ENCODE measurements at places on chromosomes 3 and 15.
A peak's percentile ranks its signal among the peaks of the same experiment; 100 is the strongest.

- DNase-seq = no peak
These were observed 48.8 kb upstream of the ATP2B2 start for GRCh38 chr3:10554236-10554611.

DNA sequence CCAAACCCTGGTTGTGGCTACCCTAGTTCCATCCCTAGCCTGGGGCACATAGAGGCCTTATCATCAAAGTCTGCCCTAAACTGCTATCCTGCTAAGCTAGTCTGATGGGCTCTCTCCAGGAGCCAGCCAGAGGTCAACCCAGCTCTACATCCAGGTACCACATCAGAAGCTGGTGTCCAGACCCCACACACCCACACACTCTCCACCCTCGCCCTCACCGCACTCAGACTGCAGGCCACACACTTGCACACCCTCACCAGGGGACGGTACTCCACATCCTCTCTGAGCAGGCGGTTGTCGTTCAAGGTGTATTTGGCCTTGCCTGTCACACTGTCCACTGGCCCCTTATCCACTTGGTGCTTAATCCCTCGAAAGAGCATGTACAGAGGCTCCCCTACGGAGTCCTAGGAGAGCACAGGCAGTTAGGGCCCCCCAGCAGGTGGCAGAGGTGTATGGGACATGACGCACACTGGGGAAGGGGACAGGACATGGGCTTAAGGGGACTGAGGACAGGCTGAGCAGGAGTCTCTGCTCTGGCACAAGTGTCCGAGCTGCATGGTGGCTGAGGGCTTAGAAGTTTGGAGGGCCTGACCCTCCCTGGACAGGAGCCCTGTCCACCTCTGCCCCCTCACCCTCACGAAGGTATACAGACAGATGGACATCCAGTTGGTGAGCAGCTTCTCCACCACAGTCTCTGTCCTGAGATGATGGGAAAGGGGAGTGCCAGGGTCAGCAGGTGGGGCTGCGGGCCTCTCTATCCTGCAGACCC is 18.1 kb downstream of the PLXNB1 start:
- DNase-seq = no peak

DNA sequence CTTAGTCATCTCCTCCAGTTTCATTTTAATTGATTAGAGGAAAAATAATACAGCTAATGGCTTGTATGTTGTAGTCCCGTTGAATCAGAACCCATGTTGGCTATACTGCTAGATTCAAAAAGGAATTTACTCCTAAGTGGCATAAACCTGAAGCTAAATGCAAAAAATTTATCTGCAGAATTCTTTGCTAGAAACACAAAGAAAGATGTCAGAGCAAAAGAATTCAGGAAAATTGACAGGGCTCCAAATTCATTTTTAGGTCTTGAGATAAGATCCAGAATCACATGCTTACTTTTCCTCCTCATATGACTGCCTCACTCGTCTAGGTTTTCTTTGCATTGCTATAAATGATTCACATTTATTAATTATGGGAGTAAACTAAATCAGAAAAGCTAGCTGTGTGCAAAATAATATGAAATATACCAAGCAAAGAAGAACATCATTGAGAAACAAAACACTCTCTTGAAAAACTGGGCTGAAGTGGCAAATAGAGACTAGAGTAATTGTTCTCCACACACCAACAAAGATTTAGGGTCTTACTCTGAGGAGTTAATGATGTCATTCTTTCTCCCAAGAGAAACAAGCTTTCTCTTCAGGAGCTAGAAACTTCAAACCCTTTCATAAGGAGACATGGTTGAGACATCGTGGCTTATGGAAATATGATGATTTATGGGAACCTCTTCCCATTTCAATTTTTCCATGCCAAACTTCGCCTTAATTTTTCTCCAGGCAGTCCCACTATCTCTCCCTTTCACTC is 94.8 kb upstream of the FEZF2 start:
- no peak for DNase-seq

DNA sequence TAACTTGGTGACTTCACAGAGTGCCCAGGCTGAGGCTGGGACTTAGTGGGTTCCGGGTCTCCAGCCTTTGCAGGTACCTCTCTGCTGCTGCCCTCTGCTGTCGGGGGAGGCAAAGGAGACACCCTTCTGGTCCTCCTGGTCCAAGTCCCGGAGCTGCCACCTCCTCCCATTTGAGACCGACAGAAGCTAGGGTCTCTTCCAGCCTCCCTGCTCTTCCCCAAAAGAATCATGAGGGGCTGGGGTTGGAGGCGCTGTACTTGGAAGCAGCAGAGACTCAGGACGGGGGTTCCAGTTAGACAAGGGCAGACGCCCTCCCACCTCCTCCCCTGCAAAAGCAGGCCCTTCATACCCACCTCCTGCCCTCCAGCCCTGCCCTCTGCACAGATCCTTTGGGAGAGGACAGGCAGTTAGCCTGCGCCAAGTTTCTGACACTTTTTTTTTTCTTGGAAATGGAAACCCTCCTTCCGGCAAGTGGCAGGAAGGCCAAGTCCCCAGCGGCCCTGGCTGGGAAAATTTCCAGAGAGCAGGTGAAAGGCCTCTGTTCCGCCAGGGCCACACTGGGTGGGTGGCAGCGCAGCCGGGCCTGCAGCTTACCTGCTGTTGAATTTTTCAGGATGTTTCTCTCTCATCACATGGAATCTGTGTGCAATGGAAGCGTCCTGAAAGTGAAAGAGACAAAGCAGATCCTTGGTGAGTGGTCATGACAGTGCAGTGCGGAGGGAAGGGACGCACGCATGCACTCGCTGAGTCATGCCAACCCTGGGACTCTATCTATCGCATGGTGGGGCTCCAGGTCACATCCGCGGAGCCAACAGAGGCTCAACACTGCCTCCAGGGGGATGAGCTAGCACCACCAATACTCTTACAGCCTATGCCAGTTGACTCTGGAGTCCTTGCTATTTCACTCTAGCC is 119.9 kb downstream of the DGKG start:
- peak; percentile 92 for DNase-seq

- DNase-seq = no peak
These were observed 14.9 kb upstream of the HES1 start for GRCh38 chr3:194120789-194121770.

DNA sequence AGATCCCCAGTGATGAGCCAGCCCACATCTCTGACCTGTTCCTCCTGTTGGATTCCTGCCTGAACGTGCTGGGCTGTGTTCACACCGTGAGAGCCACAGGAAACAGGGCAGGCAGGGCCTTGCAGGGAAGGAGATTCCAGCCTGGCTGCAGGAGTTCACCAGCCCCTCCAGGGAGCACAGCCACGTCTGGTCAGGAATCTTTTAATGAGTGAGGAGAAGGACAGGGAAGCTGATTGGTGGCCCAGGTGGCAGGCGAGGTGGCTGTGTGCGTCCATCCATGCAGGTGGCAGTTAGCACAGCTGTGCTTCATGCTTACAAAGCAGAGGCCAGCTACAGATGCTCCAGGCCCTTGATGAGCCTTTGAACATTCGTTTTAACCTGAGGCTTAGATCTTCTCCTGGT is 10.5 kb downstream of the LRRK1 start:
- no peak for DNase-seq

- no peak for DNase-seq
These were observed 42.7 kb upstream of the MTMR10 start for GRCh38 chr15:31034152-31034551.

DNA sequence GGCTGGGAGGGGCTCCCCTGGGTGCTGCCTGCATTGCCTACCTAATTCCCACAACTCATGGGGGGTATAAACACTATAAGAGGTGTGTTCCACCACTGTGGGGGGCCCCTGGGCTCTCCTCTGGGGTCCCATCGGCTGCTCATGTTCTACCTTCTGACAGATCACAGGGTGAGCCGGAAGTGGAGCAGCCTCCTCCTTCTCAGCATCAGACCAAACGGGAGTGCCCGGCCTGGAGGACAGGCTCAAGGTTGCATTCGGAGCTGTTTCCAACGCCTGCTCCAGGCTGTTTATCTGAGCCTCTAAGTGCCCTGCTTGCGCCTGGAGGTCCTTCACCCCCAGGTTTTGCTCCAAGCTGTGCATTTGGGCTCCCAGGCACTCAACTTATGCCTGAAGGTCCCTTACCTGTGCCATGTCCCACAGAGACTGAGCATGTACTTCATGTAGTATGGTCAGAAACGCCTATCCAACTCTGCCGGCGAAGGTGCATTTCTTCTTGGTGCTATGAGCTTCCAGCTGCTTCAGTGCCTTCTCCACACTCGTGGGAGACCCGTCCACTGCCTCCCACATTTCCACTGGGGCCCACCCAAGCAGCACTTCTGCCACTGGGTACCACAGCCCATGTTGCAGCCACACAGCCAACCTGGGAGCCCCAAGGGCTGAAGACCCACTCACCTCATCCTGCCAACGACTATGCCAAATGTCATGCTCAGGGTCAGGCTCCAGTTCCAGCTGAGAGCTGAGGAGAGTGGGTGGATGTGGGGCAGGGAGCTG is 232.1 kb downstream of the IGSF11 start:
- DNase-seq = no peak

DNA sequence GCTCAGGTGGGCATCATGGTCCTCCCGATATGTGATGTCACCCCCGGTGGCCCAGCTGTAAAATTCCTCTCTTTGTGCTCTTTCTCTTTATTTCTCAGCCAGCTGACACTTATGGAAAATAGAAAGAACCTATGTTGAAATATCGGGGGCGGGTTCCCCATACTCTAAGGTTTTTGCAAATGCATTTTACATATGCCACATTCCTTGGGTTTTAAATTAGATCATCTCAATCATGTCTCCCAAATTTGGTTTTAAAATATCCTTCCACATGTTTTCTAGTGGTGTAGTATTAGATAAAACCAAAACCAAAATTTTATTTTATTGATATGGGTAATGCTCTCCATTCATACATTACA is 4.4 kb upstream of the TMEM62 start:
- no peak for DNase-seq

DNA sequence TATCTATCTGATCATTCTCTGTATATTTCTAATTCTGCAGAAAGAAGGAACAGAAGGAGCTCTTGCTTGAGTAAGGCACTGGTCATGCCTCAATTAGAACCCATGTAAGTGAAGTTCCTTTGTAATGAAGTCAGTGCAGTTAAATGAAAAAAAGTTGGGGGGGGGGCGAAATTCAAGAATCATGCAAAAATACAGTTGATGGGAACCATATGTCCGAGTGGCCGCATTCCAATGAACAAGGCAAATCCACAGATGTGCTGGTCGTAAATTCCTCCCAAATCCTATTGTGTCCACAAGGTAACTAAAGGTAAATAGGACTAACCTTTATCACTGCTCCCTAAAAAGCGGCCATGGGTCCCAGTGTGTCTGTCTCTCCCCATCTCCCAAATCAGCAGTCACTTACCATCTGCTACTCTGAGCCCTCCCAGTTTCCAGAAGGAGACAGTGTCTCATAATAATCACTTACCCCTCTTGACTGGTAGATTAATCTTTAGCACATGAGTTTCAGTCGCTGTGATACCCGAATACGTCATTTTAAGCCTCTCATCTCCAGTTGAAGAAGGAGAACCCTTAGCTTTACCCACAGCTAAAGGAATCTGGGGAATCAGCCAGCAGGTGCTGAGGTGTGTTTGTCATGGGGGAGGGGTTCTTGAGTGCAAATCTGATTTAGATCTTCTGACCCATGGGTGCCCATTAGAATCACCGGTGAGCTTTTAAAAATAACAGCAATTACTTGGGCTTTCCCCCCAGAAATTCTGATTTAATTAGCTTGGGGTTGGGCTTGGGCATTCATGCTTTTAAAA is 56.3 kb upstream of the EPHB3 start:
- DNase-seq = no peak

DNA sequence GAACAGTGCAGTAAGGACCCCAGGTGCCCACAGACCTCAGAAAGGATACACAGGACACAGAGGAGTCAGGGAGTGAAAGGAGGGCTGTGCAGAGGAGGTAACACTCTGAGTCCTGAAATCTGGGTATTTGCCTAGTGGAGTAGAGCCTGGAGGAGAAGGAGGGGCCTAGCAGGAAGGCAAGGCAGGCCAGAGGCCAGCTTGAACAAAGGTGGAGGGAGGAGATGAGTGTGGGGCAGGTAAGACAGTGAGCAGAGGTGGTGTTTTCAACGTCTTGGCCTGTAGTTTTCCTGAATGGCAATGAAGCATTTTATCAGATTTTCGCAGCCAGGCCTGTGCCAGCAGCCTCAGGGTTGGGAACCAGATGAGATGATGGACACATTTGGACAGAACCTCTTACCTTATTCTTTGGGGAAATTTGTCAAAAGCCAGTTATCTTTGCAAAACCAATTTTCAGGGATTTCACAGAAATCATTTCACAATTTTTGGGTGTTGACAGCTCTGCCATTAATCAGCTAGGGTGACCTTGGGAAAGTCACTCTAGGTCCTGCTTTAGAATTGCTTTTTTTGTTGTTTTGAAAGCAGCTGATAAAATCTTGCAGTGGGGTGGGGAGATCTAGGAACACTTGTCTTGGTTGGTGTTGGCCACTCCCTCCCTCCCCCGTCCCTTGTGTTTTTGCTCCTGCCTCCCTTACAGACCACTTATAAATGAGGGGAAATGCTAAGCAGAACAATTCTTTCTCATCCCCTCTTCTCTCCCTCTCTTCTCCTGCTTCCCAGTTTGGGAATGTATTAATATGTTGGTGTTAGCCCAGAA is 38.4 kb downstream of the SPSB4 start:
- no peak for DNase-seq

- DNase-seq = no peak
These were observed 259.6 kb upstream of the UBE2E1 start for GRCh38 chr3:23546181-23546580.

GRCh38 chr15:91308199-91308598 is 208.1 kb downstream of the SV2B start:
- no peak for DNase-seq

DNA sequence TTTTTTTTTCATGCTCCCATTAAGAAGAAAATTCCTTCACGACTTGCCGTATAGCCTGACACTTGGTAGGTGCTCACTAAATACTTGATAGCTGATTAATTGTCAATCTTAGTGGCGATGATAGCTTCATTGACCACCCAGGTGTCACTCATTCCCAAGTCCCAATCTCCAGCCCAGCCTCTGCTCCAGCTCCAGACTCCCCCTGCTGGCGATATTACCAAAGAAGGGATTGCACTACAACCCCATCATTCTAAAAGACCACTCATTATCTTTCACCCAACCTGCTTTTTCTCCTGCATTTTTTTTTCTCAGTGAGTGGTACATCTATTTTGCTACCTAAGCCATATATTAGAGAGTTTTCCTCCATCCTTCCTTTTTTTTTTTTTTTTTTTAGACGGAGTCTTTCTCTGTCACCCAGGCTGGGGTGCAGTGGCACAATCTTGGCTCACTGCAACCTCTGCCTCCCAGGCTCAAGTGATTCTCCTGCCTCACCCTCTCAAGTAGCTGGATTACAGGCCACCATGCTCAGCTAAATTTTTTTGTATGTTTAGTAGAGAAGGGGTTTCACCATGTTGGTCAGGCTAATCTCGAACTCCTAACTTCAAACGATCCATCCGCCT is 19.5 kb upstream of the COMMD2 start:
- peak; percentile 25 for DNase-seq
